Right renal pelvis (tissue), 4 donors: ENCODE measurements at places on chromosomes 2 and 18.

DNA sequence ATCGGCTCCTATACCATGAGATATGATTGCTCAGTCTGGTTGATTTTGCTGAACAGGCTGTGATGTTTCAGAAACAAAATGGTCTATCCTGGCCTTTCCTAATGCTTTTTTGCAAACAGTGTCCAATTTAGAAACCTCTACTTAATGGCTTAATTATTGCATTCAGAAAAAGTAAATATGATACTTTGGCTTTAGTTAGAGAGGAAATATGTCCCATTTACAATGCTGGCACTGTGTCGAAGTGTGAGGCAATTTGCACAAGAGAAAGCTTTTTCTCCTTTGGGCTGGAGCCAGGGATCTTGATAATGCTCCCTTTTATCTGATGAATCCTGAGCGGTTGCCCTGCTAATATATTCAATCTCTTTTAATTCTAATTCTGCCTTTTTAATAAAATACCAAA, 418.9 kb downstream of the EPHA4 start:
- no peak for DNase-seq

DNA sequence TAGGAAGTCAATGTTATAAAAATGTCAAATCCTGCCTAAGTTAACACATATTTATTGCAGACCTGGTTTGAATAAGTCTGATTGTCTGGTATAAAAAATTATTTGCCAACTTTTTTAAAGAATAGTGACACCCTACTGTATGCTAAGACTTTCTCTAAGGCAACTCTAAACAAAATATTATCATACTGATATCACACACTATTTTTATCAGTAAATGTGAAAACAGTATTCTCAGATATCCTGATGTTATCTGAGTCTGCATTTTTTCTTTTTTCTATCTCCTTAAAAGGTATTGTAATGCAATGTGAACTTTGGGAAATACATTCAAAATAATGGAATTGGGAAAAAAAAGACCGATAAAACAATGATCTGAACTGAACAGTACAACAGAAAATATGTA, 127.1 kb downstream of the DOCK10 start:
- DNase-seq: no peak

DNA sequence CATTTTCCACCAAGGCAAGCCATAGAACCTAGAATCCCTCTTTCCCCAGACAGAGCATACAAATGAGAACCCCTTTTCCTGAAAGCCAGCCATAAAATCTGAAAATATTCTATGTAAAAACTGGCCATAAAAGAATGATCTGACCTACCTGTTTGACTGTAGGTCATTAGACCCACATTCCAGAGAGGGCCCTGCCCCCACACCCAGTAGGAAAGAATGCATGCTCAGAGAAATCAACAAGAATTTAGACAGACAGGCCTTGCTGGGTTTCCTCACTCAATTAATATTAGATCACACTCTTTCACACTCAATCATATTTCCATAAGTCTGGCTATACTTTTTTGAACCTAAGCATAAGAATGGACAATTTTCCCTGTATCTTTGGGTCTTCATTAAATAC, 929.5 kb downstream of the ERBB4 start:
- DNase-seq: no peak

DNA sequence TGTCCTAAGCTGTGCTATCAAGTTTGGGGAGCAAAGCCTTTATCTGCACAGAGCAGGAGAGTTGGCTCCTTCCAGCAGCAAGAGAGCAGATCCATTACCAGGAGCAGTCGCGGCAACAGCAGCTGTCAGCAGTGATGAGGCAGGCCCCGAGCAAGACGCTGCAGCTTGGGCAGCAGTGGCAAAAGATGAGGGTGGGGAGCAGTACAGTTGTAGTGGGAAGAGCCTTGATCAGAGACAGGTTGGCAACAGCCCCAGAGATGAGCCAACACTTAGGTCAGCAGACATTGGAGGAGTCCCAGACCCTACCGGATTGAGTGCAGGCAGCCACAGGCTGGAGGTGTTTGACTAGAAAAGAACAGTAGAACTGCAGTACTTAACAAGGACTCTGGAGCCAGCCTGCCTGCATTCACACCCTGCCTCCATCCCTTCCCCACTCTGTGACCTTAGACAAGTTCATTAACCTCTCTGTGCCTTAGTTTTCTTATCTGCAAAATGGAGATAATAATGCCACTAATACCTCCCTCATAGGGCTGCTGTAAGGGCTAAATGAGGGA, 117.1 kb upstream of the SERTAD2 start:
- no peak for DNase-seq

- DNase-seq: no peak
Measured at GRCh38 chr2:216114382-216114713, 5.2 kb downstream of the XRCC5 start.

DNA sequence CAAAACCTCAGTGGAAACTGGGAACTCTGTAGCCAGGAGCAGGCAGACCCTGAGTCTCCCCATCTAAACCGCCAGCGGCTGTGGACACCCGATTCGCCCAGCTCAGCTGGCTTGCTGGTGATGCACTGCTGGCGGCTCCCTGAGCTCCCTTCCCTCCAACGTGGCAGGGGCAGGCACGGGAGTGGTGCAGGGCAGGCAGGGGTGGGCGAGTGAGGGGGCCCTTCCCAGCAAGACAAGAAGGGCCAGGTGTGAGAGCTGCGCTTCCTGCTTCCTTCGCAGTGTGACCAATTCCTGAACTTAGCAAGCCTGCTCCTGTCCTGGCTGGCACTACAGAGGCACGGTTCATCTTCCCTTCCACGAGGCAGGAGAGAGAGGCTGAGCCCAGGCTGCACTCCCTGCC, 12.3 kb upstream of the SEMA4C start:
- no peak for DNase-seq

DNA sequence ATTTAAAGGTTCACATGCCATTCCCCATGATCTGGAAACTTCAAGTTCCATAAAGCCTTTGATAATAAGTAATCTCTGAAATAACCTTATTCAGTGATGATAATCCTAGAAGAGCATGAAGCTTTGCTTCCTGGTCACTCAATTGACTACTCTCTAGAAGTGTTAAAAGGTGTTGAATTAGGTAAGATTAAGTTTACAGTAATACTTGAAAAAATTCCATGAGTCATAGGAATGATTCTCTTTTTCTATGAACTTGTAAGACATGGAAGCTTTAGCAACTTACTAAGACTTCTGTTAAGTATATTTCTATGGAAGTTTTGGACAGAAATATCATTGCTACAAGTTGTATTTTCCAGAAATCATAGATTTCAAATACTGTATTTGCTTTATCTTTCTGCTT, 100.6 kb downstream of the MYO1B start:
- DNase-seq: no peak

DNA sequence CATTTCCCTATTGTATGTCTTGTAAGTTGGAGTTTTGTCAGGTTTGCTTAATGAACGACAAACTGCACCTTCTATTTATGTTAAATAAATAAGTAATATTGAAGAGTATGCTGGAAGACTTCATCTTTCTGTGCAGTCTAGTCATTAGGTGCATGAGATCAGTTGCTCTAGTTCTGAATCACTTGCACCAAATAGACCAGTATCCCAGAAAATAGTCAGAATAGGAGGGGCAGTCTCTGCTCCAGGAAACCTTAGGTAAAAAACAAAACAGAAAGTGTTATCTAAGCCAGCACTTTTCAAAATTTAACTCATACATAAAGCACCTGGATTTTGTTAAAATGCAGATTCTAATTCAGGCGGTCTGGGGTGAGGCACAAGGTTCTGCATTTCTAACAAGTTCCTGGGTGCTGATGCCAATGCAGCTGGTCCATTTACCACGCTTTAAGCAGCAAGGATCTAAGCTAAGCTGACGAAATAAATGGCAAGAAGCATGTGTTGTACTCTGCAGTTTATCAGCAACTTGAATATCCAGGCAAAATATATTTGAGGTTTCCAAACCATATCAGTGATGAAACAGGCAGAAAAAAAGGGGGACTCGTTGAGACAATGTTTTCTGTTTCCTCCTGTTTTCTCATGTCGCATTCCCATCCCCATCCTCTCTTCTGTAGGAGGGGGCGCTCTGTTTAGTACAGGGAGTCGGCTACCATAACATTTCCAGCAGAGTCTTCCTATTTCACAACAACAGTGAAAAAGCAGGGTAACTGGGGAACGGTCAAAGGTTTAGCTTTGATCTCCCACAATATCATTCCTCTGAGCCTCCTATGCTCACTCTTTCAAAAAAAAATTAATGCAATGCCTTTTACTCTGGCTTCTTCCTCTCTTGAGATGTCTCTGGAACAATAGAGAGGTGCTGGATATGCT, 106.4 kb downstream of the MBD2 start:
- DNase-seq: no peak

DNA sequence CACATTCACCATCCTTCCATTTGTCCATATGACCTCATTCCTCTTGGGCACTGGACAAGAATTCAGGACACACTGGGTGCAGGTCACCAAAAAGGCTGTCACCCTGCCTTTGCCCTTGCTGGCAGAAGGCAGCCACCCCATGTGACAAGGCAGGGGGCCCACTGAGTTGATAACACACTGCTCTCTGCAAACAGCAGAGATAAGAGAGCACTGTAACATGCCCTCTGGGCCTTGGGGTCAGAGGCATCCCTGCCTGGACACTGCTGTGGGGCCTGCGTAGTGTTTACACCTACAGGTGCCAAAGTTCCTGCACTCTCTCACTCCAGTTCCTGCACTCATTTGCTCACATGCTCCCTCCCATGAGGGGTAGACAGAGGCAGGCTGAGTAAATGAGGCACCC, 344.7 kb upstream of the TCF4 start:
- no peak for DNase-seq

- no peak for DNase-seq
Measured at GRCh38 chr2:24658531-24659202, 134.5 kb downstream of the PTRHD1 start.

GRCh38 chr2:173997269-173997668, 32.1 kb upstream of the SP3 start:
- no peak for DNase-seq

DNA sequence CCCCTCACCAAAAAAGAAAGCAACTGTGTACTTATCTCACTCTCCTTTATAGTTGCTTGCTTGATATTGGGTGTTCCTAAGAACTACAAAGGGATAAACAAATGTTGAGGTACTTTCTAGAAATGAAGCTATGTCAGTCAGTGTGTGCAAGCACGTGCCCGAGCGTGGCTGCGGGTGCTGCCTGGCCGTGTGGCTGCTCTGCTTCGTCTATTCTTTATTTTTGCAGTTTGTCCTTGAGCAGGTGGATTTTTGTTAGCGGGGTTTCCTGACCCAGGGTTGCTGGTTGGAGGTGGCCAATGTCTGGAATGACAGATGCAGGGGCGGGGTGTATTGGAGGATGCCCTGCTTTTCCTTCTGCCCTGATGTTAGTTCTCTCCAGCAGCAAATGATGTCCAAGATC, 62.6 kb downstream of the ACOXL start:
- DNase-seq: no peak

- DNase-seq: no peak
Measured at GRCh38 chr2:140013545-140014203, 1233.5 kb upstream of the NXPH2 start.

GRCh38 chr2:101500180-101500579, 25.3 kb upstream of the RFX8 start:
- DNase-seq: no peak

- DNase-seq: no peak
Measured at GRCh38 chr18:9139400-9140039, 2.9 kb downstream of the ANKRD12 start.

DNA sequence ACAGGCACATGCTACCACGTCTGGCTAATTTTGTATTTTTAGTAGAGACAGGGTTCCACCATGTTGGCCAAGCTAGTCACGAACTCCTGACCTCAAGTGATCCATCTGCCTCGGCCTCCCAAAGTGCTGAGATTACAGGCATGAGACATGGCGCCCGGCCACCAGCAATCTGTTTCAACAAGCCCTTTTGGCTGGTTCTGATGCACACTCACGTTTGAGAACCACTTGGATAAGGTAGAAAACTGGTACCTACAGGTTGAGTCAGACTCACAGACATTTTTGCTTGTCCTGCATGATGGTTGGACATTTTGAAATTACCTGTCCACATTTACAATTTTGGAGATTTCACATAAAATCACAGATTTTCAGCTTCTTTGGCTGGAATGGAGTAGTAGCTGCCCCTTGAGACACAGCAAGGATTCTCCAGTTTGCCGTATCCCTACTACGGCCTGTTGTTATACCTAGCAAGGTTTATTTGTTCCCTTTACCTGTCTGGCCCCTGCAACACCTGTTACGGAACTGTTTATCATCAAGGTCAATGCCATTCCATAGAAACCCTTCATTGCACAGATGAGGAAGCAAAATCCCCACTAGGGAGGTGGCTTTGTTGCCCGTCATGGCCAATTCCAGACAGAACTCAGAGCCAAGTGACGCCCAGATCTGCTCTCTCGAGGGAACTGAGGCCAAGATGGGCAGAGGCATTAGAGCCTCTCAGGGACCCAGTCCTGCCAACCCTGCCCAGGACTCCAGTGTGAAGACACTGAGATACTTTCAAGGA, 31.4 kb upstream of the IGFBP2 start:
- no peak for DNase-seq

DNA sequence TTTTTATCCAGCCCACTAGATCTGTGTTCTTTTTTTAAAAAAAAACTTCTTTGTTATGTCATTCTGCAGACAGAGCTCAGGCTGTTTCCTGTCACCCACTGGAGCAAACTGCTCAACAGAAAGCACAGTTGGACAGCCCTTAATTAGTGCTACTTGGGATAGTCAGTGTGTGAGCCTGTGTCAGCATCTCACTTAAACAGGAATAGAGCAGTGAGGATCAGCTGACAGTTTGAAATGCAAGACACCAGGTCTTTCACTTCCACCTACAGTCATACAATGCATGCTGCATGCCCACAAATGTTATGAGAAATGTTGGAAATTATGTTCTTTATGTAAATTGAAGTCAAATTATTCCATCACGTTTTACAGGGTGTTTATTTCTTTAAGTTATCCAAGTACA, 174.9 kb downstream of the NR4A2 start:
- DNase-seq: no peak

DNA sequence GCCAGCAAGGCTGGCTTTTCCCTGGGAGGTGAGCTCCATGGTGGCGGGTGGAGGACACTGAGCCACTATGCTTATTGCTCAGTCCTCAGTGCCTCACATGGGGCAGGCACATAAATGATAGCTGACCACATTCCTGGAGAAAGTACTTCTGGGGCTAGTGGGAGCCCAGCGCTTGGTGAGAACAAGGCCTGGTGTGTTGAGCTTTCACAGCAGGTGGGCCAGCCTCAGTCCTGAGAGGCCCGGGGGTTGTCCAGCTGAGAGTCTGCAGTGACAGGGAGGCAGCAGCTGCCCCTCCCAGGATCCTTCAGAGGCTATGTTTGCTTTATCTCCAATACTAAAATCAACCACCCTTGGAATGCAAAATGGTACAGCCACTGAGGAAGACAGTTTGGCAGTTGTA, 217.7 kb downstream of the ZBTB7C start:
- no peak for DNase-seq

GRCh38 chr2:18123211-18123570, 244.7 kb downstream of the KCNS3 start:
- no peak for DNase-seq
